ENCODE measurements at places on chromosomes 12 and 14.

GRCh38 chr12:2679816-2680675 lies 114.7 kb upstream of the FKBP4 start:
- DNase-seq: no peak

GRCh38 chr12:47207340-47207717 lies 127.6 kb upstream of the AMIGO2 start:
- DNase-seq: peak; percentile 76

GRCh38 chr14:22147716-22148115 lies 441.3 kb downstream of the DAD1 start:
- DNase-seq: no peak

DNA sequence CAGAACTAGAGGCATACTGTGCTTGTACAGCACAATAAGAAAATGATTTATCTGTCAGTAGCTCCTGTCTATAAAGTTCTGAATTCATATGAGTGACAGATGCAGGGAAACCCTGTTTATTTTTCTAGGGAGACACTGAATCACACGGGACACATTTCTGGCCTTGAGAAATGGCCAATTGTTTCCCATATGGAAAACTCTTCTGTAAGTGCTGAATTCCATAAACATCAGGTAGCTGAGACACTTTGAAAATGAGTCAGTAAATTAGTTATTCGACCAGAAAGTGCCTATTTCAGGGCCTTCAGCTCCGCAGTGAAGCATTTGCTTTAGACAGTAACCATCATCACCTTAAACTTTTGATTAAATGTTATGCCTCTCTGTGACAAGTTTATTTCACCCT lies 184.4 kb downstream of the TMEM132D start:
- no peak for DNase-seq

DNA sequence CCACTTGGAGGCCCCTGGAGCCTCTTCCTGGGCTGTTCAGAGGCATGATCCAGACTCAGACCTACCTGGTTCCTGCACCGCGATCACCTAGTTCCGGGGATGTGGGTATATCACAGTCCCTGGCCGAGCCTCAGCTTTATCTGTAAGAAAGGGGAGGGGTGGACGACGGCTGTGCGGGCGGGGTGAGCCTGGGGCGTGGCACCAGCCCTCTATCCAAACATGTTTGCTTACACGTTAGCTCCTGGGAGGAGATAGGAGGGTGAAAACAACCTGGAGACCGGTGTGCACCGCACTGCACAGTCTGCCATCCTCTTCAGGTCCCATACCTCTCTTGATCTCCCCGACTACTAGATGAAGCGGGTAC lies 1.2 kb downstream of the ANKRD9 start:
- DNase-seq: no peak

DNA sequence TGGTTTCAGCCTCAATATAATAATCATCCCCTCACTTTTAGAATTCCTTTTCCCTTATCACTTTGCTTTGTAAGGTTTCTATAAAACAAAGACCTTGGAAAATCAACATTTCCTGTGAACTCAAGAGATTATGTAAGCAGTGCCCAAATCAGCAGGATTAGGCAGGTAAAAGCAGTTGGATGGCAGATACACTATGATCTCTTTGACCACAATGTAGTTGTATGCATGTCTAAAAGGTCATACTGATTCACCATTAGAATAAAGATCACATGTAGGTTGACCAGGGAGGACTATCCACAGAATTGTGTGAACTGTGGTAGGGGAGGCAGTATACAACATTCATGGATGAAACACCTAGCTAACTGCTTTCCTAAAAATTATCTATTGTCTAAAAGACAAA lies 57.5 kb downstream of the DENND5B start:
- no peak for DNase-seq

GRCh38 chr12:11710431-11710830 lies 61.0 kb downstream of the ETV6 start:
- DNase-seq: no peak

GRCh38 chr14:91229743-91230200 lies 14.7 kb downstream of the GPR68 start:
- peak; percentile 59 for DNase-seq

DNA sequence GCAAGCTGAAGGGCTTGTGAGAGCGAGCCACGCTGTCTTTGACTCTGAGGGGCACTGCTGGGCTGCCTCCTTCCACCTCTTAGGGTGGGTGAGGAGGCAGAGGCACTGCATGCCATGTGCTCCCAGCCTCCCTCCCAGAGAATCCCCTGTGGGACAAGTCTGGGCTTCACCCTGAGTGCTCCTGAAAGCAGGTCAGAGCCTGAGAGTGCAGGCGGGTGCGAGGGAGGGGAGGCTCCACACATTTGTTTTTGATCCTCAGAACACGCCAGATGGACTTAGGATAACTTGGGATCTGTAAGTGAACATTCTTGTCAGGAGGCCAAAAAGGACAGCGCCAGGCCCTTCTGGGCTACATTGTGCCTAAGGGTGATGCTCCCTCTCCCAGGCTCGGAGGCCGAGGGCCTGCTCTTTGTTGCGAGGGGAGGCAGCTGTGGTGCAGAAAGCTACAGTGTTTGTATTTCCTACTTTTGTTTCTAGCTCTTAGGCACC lies 155.4 kb downstream of the TMX1 start:
- no peak for DNase-seq

DNA sequence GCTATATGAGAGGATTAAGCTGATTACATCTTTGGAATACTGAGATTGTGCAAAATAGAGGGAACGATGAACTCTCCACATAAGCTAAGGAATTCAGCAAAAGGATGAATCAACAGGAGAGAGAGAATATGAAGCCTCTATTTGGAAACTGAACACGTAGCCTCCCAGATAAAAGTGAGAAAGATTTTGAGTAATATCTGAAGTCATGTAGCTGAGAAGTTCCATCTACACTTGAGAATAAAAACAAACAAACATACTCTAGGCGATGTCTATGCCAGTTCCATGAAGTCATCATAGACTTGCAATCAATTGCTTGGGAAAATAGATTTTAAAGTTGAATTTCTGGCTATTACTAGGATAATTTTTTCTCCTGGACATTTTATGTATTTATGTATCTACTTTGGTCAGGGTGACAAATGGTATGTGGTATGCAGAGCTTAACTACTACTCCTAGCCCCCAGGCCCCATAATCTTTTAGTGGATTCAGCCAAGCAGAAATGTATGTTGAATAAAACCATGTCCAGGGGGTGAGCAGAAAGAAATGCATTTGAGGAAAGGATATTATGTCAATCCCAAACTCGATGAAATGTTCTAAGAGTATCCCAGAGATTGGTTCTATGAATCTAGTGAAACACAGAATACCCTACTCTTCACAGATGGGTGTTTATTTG lies 627.4 kb downstream of the DIO2 start:
- DNase-seq: no peak

GRCh38 chr12:29971446-29971845 lies 187.7 kb upstream of the TMTC1 start:
- no peak for DNase-seq

GRCh38 chr12:93205361-93205760 lies 172.4 kb upstream of the NUDT4 start:
- no peak for DNase-seq

- DNase-seq: no peak
These were observed 2.9 kb upstream of the DENR start for GRCh38 chr12:122749569-122750332.

- no peak for DNase-seq
These were observed 1.7 kb downstream of the HDAC7 start for GRCh38 chr12:47818007-47818376.

DNA sequence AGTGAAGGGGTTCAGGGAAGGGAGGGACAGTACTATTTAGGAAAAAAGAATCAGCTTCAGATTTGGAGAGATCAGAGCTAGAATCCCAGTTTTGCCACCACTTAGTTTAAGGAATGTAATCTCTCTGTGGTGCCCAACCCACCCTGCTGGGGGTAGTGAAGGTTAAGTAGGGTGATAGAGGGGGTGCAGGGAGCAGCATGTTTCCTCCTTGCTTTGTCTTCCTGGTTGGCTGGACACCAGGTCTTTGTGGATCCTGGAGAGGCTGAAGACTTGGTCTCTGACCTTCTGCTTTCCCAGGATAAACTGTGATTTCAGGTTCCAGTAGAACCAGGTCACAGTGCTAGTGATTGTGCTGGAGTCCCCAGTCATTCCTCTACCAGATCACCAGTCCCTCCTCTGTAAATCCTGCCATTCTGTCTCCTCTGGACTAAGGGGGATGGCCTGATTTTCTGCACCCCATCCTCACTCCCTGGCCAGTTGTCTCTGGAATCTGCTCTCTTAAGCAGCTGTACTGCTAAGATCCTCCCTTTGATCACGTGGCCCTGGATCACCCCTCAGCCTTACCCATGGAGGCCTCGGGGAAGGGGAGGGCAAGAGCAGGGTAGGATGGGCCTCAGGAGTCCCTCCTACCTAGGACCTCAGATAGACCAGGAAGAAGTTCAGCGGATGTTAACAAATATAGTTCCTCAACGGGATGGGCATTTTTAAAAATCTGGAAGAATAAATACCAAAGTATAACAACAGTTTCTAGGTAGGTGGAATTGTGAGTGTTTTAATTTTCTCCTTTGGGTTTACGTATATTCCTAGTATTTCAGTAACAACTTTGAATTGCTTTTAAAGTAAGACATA lies 3.1 kb downstream of the MAP3K12 start:
- DNase-seq: no peak

- DNase-seq: peak; percentile 8
These were observed 396.1 kb downstream of the NRXN3 start for GRCh38 chr14:78566026-78566858.

GRCh38 chr14:66003082-66003730 lies 483.0 kb upstream of the CCDC196 start:
- DNase-seq: no peak

GRCh38 chr12:118342090-118342489 lies 30.6 kb downstream of the TAOK3 start:
- DNase-seq: no peak

DNA sequence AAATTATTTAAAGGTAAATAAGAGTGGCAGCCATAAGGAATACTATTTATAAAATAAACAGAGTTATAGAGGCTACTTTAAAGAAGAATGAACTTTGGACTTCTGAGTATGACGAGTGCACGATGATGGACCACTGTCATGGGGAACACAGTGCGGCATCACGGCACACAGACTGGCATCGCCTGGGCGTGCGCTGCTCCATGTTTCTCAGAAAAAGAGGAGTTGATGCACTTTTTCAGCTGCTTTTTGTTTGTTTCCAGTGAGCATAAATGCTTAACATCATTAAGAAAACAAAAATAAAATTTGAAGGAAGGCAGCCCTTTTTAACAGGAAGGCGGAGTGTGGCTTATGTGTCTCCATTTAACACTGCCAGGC lies 23.3 kb upstream of the EAPP start:
- DNase-seq: no peak

- no peak for DNase-seq
These were observed 22.2 kb downstream of the LLPH start for GRCh38 chr12:66108386-66108785.

DNA sequence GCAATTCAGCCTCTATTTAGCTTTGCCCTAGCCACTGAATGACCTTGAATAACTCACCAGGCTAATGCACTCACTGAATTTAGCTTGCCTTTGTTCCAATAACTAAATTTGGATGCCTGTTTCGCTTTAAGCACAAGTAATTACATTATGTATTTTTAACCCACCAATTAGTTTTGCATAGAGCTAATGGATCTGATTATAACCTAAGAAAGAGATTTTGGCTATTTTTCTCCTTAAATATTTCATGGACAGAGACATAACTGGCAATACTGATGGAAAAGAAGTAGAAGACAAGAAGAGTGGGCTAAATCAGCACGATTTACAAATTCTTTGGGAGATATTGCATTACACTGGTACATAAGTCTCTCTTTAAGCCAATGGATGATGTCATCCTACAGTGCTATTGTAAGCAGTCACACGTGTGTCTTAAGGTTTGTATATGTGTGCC lies 85.7 kb downstream of the AKAP6 start:
- DNase-seq: no peak

GRCh38 chr14:58830121-58830520 lies 192.4 kb downstream of the DACT1 start:
- no peak for DNase-seq

DNA sequence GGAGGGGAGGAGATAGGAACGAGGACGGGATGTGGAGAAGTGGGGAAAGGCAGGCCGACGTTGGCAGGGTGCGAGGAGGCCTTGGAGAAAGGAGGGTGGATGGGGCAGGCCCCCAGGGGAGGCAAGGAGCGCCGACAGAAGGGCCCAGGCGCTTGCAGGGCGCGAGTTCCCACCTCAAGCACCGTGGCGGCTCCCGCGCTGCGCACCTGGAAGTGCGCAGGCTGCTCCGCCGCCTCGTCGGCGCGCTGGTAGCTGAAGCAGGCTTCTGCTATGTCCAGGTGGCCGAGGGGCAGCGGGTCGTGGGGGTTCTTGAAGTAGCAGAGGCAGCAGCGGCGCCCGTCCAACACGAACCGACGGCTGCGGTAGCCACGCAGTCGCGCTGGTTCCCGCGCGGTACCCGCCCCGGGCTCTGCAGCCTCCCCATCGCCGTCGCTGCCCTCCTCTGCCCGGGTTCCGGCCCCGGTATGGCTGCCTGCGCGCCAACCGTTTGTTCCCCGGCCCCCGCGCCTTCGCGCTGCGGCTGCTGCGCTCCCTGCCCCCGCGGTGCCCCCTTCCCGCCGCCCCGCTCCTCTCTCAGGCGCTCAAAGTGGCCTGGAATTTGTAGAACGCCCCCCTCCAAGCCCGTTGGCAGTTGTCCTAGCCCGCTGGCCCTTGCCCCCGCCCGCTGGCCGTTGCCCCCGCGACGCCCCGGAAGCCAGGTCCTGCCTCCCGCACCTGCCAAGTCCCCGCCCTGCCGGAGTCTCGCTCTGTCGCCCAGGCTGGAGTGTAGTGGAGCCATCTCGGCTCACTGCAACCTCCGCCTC lies 1.1 kb upstream of the ACTR6 start:
- peak; percentile 80 for DNase-seq

GRCh38 chr14:22955702-22956569 lies 954 bp downstream of the HAUS4 start:
- no peak for DNase-seq

DNA sequence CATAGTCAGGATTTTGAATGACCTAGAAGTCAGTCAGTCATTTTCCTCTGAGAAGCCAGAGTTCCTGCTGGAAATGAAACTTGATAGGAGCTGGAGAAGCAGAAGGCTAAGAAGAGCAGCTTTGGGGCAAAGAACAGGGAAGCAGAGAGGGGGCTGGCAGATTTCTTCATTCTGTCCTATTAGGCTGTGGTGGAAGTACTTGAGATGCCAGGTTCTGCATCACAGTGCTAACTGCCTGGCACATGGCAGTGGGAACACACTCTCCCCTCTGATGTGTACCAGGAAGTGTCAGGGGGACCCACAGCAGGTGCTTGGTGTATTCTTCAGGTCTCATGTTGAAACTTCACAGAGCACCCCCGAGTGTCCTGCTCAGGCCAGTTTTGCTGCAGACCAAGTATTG lies 61.0 kb downstream of the SUSD6 start:
- no peak for DNase-seq

GRCh38 chr12:117331691-117332090 lies 29.7 kb downstream of the NOS1 start:
- no peak for DNase-seq

- no peak for DNase-seq
These were observed 30.8 kb upstream of the PPP2R5C start for GRCh38 chr14:101730626-101731186.

GRCh38 chr14:68683326-68683725 lies 109.5 kb downstream of the ZFP36L1 start:
- DNase-seq: no peak

GRCh38 chr14:21536418-21537089 lies 10.4 kb upstream of the SALL2 start:
- DNase-seq: no peak

All from naive B cell (primary cell).